ENCODE measurements at places on chromosomes 4 and X. TPM values are rescaled to one million over a fixed set of nuclear protein-coding genes. Genes with fewer than 3 reads are reported as not detected.

TSC22D3 gene
- total RNA-seq, result 1,104 TPM

CDS1 gene
- total RNA-seq, result 0.42 TPM

PPBP gene
- 1,528 TPM for total RNA-seq

DNAAF6 gene
- 0.10 TPM for total RNA-seq

ANKRD50 gene
- total RNA-seq, result 1.7 TPM

ADH1C gene
- not detected for total RNA-seq

CLNK gene
- 0.52 TPM for total RNA-seq

FAM53A gene
- 2.2 TPM for total RNA-seq

SCD5 gene
- 1.0 TPM for total RNA-seq

NLGN4X gene
- total RNA-seq, result under 0.01 TPM

SMIM10 gene
- total RNA-seq, result not detected

CC2D2A gene
- 0.63 TPM for total RNA-seq

CD99 gene
- 184 TPM for total RNA-seq

CT83 gene
- not detected for total RNA-seq
